ENCODE measurements at places on chromosomes 6 and 20.
A peak's percentile ranks its signal among the peaks of the same experiment; 100 is the strongest.

DNA sequence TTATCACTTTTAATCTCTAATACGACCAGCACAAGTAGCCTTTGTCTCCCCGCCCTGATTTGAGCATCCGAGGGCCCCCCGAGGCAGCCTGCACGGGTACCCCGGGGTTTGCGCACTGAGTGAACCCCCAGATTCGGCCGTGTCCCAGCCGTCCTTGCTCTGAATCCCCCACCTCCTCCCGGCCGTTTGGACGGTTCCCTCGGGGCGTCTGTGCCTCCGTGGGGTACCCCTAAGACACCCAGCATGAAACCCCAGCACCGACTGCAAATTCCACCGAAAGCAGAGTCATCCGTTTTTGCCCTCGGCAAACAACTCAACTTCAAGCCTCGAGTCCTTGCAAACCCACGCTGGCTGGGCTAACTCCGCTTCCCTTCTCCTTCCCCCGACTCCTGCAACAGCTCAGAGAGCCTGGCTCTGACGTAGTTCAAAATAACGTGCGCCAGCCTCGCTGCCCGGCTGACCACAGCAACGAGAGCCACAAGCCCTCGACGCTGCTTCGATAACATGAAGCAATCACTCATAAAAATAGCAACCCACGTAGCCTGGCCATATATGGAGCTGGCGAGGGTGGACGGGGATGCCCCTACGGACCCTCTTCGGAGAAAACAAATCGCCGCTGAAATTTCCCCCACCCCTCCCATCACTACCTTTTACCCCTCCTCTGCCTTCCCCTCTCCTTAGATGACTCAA, 764 bp upstream of the SNAP25 start:
- ATAC-seq, result peak; percentile 87

- ATAC-seq, result peak; percentile 20
Measured at GRCh38 chr20:57881466-57882385, 171.9 kb upstream of the PMEPA1 start.

DNA sequence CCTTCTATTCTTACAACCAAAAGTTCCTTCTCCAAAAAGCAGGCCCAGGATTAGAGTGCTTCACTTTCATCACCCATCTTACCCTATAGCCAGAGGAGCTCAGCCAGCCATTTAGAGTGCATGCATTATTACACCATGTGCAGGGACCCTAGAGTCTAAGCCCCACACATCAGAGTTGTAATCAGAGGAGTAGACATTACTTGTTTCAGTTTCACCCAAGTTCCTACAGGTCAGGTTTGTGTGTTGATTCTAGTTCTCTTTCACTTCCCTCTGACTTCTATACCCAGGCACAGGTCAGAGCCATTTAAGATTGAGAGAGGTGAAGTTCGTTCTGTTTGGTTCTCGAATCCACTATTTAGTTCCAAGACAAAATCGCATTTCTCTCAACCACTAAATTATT, 16.3 kb upstream of the ARFGEF3 start:
- ATAC-seq, result no peak

GRCh38 chr6:123635144-123635543, 1.6 kb downstream of the TRDN start:
- no peak for ATAC-seq

- ATAC-seq, result no peak
Measured at GRCh38 chr6:111939902-111940301, 66.7 kb upstream of the FYN start.

- no peak for ATAC-seq
Measured at GRCh38 chr6:91447530-91448254, 860.8 kb upstream of the MAP3K7 start.

GRCh38 chr6:137039010-137039409, 5.8 kb downstream of the IL20RA start:
- ATAC-seq, result no peak

DNA sequence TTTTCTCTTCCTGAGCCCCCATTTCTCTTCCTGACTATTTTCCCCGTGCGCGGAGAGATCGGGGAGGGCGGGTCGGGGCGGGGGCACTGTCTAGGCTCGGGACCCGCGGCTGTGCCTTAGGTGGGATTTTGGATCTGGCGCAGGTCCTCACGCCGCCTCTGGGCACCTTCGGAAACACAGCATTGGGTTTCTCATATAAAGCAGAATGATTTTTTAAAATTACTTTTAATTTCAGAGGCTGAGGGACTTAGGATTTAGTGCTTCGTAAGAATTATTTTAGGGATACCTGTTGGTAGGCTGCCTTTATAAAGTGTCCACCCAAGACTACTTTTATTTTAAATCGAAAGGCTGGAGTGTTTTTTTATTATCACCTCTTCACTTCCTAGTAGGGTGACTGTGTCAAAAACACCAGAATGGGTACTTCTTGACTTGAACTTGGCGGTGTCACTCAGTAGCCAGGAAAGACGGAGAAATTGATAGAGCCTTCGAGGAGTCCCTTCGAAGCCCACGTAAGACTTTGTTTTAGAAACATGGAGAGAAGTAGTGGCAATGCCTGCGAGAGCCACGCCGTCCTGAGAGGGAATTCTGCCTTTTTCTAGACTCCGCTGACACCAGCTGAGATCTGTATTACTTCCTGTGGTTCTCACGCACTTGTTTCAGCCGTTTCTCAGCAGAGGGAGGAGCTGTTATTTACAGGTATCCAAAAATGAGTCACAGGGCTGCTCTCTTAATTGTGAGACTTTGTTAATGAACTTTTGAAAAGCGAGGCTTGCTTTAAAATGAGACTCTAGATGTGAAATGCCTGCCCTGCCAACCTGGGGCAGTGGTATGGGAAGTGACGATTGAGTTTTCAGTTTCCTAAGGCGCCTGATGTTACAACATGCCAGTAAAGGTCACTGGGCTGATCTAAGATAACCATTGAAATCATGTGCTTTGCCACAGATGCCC, 667 bp downstream of the STX11 start:
- ATAC-seq, result peak; percentile 23

GRCh38 chr6:135871296-135871695, 19.8 kb downstream of the PDE7B start:
- peak; percentile 50 for ATAC-seq

DNA sequence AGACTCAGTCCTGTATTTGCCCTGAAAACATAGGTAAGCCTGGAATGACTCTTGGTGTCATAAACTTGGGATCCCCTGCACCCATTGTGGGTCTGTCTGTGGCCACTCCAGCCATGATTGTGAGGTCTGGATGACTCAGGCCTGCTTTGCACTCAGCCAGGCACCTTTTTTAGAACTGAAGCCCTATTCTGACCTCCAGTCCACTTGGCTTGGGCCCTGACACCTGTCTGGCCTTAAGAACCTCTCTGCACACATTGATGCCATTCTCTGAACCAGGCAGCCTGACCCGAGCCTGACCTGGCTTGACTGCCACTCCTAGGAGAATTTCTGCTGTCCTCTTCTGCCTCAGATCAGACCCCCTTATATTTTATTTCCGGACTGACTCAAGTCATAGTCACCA, 383.7 kb downstream of the MAFB start:
- no peak for ATAC-seq

DNA sequence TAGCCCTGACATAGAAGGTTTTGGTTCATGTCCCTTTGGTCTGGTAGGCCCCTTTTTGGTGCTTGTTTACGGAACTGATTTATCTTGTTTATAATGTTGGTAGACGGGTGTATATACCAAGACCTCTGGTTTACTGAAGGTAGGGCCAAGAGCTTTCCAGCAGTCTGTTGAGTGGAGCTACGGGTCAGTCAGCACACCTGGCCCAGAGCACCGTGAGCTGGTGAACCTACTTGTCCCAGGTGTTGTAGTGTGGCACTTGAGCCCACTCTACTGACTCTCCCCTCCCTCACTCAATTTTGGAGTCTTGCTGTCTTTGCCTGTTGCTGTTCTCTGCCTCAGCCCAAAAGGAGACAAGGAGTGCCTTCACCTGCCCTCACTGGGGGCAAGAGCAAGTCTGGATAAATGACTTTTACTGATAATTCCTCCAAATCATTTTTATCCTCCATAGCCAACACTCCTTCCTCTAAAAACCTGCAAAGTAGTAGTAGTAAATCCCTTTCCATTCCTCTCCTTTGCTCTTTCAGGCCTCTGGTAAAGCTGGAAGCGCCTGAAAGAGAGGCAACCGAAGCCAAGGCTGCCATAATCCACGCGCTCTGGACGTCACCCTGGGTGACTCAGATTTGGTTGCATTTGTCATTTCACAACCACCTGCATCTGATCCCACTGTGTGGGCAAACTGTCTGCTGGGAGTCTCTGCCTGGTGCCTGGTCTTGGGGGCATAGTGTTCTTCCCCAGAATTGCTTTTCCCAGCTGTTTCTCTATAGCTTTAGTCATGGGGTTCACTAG, 22.2 kb downstream of the RREB1 start:
- ATAC-seq, result no peak

- ATAC-seq, result no peak
Measured at GRCh38 chr6:114253431-114253830, 89.4 kb downstream of the HS3ST5 start.

GRCh38 chr6:12911427-12911826, 194.9 kb downstream of the PHACTR1 start:
- ATAC-seq, result no peak

DNA sequence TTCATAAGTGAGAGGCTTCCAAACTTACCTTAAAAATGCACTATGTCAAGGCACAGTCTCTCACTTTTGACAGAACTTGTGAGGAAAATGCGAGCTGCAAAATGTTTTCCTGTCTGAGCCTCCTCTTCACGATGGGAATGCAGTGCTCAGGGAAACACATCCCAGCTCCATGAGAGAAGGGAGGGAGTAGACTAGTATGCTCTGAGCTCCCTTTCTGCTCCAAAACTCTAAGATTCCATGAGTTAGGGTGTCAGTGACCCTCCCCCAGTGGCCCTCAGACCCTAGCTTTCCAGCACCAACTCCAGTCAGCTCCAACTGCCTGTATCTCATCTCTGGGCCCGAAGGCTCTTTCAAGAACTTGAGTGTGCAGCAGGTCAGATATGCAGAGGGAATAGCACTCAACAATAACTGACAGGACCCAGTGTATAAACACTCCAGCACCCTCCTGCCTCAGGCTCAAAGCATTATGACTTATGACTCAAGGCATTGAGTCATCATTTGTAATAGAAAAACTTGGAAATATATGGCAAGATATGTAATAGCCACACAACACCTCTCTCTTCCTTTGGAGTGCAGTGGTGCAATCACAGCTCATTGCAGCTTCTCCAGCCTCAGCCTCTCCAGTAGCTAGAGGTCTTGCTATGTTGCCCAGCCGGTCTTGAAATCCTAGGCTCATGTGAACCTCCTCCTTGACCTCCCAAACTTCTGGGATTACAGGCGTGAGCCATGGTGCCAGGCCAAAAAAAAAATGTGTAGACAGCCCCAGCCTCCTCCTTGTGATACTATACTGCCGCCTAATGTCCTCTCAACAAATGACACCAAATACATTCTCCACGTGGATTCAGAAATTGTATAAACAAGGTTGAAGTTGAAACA, 16.7 kb upstream of the ENTPD6 start:
- ATAC-seq, result peak; percentile 89

DNA sequence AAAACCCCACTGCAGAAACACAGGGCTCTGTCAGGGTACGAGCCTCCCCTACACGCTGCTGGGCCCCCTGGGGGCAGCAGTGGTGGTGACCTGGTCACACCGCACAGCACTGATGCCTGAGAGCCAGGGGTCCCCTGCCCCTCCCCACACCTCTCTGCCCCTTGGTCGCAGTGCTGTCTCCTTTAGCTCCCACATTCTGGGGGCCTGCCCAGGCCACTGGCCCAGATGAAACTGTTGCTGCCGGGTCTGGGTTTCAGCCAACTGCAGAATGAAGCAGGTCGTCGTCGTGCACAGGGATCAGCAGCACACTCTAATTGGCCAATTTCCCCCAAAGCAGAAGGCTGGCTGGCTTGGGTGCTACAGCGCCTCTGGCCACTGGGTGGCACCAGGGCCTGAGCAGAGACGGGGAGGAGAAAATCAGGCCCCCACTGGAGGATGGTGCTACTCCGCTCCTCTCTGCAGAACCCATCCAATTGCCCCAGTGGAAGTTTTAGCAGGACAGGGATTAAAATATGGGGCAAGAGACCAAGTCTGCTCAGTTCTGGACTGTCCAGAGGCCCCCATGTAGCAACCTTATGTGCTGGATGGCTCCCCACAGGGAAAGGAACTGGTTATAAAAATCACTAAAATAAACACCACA, 26.1 kb downstream of the DIDO1 start:
- ATAC-seq, result peak; percentile 94

- ATAC-seq, result no peak
Measured at GRCh38 chr20:19621072-19621471, 137.0 kb upstream of the RIN2 start.

DNA sequence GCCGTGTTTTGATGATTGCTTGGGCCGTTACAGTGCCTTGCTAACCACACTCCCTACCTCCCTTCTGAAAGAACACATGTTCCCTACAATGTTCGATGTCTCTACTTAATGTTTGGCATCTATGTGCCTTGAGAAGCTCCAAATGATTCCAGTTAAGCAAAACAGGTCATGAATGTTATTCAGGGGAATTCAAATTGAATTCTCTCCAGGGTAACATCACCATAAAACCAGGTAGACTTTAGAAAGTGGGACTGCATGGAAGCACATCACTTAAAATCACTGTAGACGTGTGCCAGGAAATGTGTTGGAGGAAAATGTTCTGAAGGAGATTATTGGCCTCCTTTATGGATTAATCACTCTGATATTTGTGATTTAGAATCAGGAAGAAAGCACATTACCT, 128.1 kb downstream of the ADAT2 start:
- ATAC-seq, result no peak

DNA sequence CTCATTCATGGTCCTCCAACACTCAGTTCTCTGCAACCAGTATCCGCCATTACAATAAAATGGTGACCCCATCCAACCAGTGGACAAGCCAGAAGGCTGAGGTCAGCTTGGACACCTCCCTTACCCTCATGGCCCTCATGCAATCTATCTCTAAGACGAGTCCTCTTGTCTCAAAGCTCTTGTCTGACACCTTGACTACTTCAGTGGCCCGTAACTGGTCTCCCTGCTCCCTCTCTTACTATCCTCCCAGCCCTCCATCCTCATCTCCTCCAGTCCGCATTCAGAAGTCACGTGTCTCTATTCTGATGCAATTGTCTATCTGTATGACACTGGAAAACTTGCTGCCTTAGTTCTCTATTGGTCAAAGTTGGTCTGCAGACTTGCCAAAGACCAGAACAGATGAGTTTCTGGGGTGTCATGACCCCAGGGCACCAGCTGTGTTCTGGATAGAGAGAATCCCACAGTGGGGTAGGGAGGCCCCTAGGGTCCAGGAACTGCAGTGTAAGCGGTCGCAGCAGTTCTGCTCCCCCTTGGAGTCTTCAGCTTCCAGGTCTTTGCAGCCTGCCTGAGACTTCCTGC, 59.6 kb upstream of the RNF24 start:
- no peak for ATAC-seq

All from SK-N-SH treated with all-trans-retinoic acid at 6 μM for 48 hours (cell line).